ENCODE measurements at places on chromosomes 4 and X. TPM values are rescaled to one million over a fixed set of nuclear protein-coding genes. Genes with fewer than 3 reads are reported as not detected.
A peak's percentile ranks its signal among the peaks of the same experiment; 100 is the strongest.

DNA sequence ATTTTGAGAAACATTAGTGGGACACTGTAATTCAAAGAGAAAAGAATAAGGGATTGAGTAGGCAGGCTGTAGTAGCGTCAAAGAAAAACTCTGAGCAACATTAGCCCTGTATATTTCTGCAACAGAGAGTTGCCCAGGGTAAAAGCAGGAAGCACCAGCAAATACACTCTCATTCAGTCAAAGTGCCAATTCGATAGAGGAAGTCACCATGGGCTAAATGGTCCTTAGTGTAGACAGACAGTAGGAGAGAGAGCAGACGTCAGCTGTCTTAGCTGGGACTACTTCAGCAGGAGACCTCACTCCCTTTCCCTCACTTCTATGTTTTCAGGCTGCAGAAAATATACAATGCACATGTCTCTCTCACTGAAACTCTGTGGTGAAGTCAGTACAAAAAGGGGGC lies 2073.8 kb upstream of the TENM3 start:
- DNase-seq = no peak

FAAH2 gene
- total RNA-seq = 16.5 TPM

MGAT4D gene
- total RNA-seq = not detected

GRCh38 chr4:143335979-143336780 lies 496 bp upstream of the GAB1 start:
- peak; percentile 87 for DNase-seq

DNA sequence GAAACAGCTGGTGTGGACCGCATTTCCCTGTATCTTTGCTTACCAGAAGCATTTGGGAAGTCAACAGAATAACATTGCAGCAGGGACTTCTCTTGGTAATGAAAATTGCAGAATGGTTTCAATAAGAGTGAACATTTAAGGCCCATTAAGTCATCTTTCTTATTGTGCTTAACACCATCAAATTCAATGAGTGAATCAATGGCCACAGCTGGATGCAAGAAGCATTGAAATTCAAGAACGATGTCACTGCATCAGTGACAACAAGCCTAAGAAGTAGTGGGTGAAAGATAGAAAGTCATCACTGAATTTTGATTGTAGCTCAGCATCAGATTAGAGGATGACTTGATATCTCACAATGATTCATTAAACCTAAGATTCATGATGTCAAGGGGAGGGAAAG lies 93.9 kb upstream of the GPM6A start:
- DNase-seq = no peak

DNA sequence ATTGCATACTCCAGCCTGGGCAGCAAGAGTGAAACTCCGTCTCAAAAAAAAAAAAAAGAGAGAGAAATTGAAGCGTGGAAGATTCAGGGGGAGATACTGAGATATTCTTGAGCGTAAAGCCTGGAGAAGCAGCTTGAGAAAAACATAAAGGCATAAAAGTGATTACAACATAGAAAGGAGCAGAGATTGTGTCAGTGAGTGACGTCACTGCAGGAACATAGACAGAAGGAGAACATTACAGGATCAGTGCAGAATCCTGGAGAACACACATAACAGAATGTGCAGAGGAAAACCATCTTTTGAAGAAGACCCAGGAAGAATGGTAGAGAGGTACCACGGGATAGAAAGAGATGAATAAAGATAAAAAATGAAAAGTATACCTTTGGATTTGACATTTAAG lies 147.0 kb downstream of the APBB2 start:
- no peak for DNase-seq
